B cell (primary cell): ENCODE measurements at places on chromosomes 6 and 20. TPM values are rescaled to one million over a fixed set of nuclear protein-coding genes. Genes with fewer than 3 reads are reported as not detected.

DNA sequence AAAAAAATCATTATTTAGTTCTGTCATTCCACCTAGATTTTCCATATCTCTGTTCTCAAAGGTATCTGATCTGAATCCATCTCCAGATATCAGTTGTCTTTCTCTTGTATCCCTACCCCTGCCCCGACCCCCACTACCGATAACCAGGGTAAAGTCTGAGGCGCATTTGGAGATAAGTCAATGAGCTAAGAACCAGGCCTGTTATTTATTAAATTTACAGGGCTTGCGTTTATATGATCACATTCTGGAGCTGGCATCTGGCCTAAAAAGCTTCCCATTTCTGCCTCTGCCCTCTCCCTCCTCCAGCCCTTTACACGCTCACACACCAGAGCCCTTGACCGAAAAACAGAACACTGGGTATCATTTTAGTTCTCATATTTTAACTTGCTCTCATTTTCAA, 144.7 kb downstream of the ALDH8A1 start:
- H3K27me3 ChIP-seq = no peaks in the 10 kb centered on the region
- H3K4me3 ChIP-seq = no peak overlapping the region
- DNase-seq = no peak
- H3K4me1 ChIP-seq = no peaks in the 10 kb centered on the region

Gene SLC17A3
- polyA plus RNA-seq = 0.19 TPM in 1 of 2 replicates, not detected in the other

Gene FKBP1C
- 0.07 TPM in 1 of 2 replicates, not detected in the other for polyA plus RNA-seq

- DNase-seq = no peak
- H3K4me3 ChIP-seq = no peak overlapping the region
These were observed 138.4 kb upstream of the SPACA1 start for GRCh38 chr6:87908978-87909811.

DNA sequence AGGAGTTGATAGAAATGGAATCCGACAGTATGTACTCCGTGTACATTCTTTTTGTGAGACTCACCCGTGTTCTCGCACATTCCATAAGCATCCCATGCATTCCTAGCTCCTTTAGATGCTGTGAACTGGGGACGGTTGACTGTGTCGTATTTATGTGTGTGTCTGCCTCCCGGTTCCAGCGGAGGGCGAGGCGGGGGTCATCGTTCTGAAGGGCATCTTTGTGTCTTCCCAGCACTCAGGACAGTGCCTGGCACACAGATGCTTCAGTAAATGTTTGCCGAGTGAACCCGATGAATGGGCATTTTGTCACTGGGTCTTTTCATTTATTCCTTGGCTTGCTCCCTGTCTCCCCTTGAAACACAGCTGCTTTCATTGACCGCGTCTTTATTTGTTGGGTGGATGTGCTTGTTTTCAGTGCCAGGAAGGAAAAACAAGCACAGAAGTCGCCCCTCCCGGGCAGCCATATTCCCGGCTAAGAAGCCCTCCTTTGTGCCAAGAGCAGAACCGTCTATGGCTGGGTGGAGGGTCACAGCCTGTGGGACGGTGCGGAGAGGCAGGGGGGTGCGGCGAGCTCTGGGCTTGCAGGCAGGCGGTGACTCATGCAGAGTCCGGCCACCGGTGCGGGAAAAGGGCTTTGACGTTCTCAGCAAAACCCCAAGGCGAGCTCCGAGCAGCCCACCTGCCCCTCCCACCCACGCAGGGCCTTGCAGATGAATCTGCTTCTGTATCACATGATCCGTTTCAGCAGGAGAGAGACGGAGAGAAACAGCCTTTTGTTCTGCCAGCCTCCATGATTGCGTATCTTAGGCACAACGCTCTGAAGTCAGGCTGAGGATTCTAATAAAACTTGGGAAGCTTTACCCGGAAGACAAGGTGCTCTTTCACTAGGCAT, 11.2 kb upstream of the PSMG4 start:
- H3K36me3 ChIP-seq = no peaks in the 10 kb centered on the region
- H3K4me3 ChIP-seq = no peak overlapping the region
- DNase-seq = no peak
- peaks cover 7% of the 10 kb centered on the region for H3K4me1 ChIP-seq

GRCh38 chr6:39417440-39417839, 94.9 kb upstream of the KCNK16 start:
- H3K4me1 ChIP-seq = no peaks in the 10 kb centered on the region
- no peak for DNase-seq
- no peaks in the 10 kb centered on the region for H3K36me3 ChIP-seq
- H3K27me3 ChIP-seq = no peaks in the 10 kb centered on the region
- no peak overlapping the region for H3K4me3 ChIP-seq

DNA sequence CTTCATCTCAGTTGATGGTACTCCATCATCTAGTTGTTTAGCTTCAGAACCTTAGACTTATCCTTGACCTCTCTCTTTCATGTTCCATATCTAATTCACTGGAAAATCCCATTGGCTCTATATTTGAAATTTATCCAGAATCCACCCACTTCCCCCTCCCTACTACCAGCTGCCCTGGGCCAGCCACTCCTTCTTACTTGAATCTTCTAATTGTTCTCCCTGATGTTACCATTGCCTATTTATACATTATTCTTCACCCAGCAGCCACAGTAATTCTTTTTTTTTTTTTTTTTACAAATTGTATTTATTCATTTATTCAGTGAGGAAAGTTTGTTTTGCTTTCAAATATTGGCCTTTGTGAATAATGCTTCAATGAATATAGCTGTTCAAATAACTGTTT, 8.2 kb downstream of the SEC23B start:
- no peaks in the 10 kb centered on the region for H3K4me1 ChIP-seq
- H3K27me3 ChIP-seq = no peaks in the 10 kb centered on the region
- no peak overlapping the region for H3K27ac ChIP-seq
- H3K36me3 ChIP-seq = peaks cover 11% of the 10 kb centered on the region

DNA sequence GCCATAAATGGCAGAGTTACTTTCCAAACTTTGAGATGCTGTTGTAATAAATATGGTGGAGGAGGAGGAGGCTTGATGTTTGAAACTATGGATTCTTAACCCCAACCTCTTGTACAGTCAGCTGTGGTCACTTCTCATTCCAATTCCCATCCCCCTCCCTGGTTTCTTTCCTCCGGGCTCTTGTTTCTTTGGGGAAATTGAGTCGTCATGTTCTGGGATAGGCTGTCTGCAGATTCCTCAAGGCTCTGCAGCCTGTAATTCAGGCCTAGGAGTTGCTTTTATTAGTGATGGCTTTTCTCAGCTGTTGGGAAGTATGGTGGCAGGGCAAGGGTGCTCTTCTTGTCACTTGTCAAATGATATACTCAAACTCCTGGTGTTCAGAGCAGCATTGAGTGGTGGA, 2.6 kb downstream of the PTK7 start:
- no peak overlapping the region for H3K4me3 ChIP-seq
- no peak for DNase-seq
- H3K27ac ChIP-seq = no peak overlapping the region
- peaks cover 3% of the 10 kb centered on the region for H3K27me3 ChIP-seq
- peaks cover 15% of the 10 kb centered on the region for H3K4me1 ChIP-seq

Gene MAN1A1
- 5.1 and 11.1 TPM in 2 replicates for polyA plus RNA-seq

GRCh38 chr6:157774153-157775135, 48.6 kb upstream of the SNX9 start:
- no peak overlapping the region for H3K27ac ChIP-seq
- H3K27me3 ChIP-seq = no peaks in the 10 kb centered on the region
- no peaks in the 10 kb centered on the region for H3K36me3 ChIP-seq
- peaks cover 9% of the 10 kb centered on the region for H3K4me1 ChIP-seq

DNA sequence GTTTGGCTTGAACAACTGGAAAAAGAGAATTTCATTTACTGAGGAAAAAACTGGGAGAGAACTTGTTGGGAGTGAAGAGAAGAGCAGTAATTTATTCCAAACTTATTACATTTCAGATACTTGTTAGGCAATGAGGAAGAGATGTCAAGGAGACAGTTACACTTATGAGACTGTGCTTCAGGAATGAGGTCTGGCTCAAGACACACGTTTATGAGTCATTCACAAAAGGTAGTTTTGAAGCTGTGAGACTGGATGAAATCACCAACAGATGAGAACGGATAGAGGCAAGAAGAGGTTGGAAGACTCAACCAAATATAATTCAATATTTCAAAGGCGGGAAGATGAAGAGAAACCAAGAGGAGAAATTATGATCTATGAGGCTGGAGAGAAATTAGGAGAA, 70.6 kb upstream of the DEFB112 start:
- DNase-seq = no peak
- H3K27me3 ChIP-seq = no peaks in the 10 kb centered on the region
- no peaks in the 10 kb centered on the region for H3K4me1 ChIP-seq
- no peaks in the 10 kb centered on the region for H3K36me3 ChIP-seq
- H3K27ac ChIP-seq = no peak overlapping the region

DNA sequence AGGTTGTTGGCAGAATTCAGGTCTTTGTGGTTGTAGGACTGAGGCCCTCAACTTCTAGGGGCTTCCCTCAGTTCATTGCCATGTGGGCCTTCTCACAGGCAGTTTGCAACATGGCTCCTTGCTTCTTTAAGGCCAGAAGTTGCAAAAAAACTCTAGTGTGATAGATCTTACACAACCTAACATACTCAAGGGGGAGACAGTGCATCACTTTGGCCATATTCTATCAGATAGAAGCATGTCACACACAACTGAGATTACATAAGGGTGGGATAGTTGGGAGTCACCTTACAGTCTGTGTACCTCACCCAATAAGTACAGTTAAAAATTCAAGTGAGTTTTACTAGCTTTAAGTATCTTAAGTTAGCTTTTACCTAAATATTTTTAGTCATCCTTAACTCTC, 1.6 kb downstream of the SIRPD start:
- no peaks in the 10 kb centered on the region for H3K36me3 ChIP-seq
- no peak overlapping the region for H3K27ac ChIP-seq
- DNase-seq = no peak
- H3K4me3 ChIP-seq = no peak overlapping the region

- no peaks in the 10 kb centered on the region for H3K36me3 ChIP-seq
- no peak overlapping the region for H3K4me3 ChIP-seq
- no peaks in the 10 kb centered on the region for H3K4me1 ChIP-seq
- no peak overlapping the region for H3K27ac ChIP-seq
These were observed 27.4 kb upstream of the BMP5 start for GRCh38 chr6:55902796-55903195.
